ENCODE measurements at places on chromosomes 2 and 18. TPM values are rescaled to one million over a fixed set of nuclear protein-coding genes. Genes with fewer than 3 reads are reported as not detected.

DNA sequence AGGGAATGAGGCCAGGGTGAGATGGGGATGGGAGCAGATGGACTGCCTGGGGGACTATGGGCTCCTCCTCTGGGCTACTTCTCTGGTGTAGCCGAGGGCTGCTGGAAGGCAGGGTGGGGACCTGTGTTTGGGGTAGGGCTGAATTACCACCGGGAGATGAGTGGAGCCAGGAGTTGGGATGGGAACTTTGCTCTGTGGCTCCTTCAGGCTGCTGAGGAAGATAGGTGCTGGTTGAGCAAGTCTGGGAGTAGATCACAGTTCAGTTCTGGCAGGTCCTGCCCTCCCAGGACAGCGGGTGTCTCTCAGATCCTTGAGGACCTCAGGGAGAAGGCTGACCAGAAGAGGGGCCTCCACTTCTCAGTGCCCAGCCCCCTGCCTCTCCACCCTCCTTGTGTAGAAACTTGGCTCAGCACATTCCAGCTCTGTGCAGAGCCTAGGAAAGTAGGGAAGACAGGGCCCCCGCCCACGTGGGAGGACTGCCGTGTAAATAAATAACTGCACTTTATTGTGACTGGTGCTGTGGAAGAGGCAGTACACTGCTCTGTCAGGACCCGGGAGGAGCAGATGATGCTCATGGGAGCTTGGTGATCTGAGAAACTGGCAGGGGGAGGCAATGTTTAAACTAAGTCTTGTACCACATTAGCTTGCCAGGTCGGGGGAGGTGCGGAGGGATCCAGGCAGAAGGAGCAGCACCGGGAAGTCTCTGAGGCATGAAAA lies 15.3 kb downstream of the TET3 start:
- DNase-seq: no peak

GRCh38 chr2:97869722-97870346 lies 125.9 kb downstream of the TMEM131 start:
- DNase-seq: no peak

- DNase-seq: no peak
These were observed 11.6 kb downstream of the FHL2 start for GRCh38 chr2:105387225-105387624.

GRCh38 chr2:120871881-120872620 lies 136.4 kb downstream of the GLI2 start:
- no peak for DNase-seq

DNA sequence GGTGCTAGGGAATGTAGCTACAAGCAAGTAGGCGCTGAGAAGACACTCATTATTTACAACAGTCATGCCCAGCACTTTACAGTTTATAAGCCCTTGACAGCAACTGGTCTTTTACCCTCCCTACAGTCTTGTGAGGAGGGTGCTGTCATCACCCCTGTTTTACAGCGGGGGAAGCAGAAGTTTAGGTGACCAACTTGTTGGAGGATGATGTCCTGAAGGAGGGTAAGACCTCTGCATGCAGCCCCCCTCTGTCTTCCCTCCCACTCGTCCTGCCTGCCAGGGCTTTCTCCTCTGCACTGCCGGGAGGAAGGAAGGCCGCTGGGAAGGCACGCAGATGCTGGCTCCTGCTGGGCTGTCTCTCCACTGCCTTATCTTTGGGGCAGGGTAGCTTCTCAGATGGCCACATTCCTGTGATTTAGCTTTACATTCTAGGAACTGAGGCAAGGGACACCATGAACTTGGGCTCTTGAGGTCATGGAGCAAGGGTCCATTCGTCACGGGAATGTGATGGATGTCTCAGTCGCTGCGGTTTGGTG lies 972 bp downstream of the IL1R1 start:
- DNase-seq: no peak

DNA sequence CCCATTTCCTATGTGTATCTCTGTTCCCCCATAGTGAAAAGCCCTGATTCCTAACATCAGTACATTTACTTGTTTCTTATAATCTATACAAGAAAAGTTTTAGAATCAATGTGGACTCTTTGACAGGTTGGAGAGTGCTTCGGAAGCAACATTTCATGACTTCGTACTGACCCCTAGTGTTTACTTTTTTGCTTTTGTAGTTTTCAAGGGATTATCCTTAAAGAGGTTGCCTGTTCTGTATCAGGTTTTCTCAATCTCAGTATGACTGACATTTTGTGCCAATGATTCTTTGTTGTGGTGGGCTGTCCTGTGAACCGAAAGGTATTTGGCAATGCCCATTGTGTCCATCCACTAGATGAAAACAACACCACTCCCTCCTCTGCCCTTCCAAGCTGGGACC lies 43.3 kb upstream of the SERPINB2 start:
- no peak for DNase-seq

GRCh38 chr2:233063269-233063975 lies 3.3 kb downstream of the INPP5D start:
- peak; percentile 25 for DNase-seq

Gene PLCL1
- total RNA-seq: 0.71 TPM

Gene IKZF2
- 10.0 TPM for total RNA-seq

Gene HOXD1
- not detected for total RNA-seq

Gene NEURL3
- not detected for total RNA-seq

Gene MAPRE2
- 38.6 TPM for total RNA-seq

Gene RESP18
- total RNA-seq: not detected

Gene AQP12B
- not detected for total RNA-seq

Gene MALL
- total RNA-seq: 0.47 TPM

All from CD8-positive, alpha-beta memory T cell (primary cell).